ENCODE measurements at places on chromosomes 2 and 18.

DNA sequence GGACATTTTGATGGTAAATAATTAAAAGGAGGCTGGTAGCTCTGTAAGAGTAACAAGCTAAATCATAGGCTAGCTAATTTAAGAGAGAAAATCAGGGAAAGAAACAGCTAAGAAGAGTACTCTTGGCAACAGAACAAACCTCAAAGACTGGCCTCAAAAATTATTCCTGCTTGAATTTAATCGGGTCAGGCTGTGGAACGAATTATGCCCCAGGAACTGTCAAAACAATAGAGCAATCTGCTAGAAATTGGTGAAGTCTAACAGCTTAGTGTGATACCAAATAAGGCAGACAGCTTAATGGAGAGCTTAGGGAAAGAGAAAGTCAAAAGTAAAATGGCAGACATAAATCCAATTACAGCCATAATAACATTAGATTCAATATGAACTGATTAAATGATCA, 215.7 kb downstream of the MREG start:
- DNase-seq = no peak

DNA sequence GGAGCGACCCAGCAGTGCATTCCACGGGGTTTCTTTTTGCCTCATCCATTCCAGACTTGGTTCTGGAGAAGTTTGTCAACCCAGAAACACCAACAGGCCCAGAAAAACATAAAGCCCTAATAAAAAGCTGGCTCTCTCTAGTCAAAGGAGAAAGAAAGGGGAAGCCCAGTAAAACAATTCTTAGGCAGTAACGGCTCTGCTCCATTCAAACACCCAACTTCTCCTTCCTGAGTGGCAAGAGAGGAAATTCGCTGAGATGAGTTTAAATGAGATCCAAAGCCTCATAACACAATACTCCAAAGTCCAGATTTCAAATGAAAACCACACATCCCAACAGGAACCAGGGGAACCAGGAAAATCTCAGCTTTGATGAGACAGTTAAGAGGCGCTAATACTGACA, 179.9 kb downstream of the RPIA start:
- no peak for DNase-seq

- DNase-seq = no peak
These were observed 1577.7 kb upstream of the ACVR2A start for GRCh38 chr2:146267093-146267492.

GRCh38 chr2:162221064-162221463, 22.2 kb downstream of the FAP start:
- DNase-seq = no peak

- DNase-seq = no peak
These were observed 73.5 kb upstream of the SRD5A2 start for GRCh38 chr2:31654241-31654640.

DNA sequence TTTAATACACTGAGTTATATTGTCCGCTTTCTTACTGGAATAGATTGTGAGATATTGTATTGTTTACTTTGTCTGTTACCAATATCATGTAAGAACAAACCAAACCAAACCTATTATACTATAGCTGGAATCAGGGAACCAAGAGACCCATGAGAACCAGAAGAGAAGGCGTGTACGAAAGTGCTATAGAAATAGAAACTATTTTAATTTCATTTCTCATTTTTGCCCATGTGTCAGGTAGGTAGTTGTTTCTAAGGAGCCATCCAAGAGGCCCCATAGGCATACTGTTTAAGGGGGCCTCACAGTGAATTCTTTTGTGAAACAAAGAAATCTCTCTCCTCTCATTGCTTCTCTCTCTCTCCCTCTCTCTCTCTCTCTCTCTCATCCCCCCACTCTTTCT, 363.6 kb downstream of the RNF144A start:
- no peak for DNase-seq

GRCh38 chr2:134869946-134870736, 31.7 kb downstream of the ACMSD start:
- no peak for DNase-seq

- no peak for DNase-seq
These were observed 190.3 kb downstream of the C1D start for GRCh38 chr2:67872481-67872880.

DNA sequence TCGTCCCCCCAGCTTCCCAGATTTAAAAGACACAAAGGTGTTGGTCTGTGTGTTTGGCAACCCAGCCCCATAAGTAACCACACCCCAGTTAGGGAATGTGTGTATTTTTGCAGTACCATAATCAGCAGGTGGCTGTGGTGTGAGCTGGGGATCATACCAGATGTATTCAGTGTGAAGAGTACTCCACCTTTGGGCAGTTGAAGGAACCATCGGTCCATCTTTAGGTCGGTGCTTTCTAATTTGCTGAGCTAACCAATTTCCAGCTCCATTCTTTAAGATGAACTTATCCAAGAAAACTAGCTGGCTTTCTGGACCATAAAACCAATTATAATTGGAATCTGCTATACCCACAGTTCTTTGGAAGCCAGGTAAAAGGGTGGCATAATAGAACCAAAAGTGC, 3.2 kb downstream of the DSEL start:
- no peak for DNase-seq

- no peak for DNase-seq
These were observed 70.3 kb downstream of the CERKL start for GRCh38 chr2:181586569-181587081.

GRCh38 chr18:8333961-8334360, 275.3 kb upstream of the RAB12 start:
- no peak for DNase-seq

GRCh38 chr2:8643250-8643995, 38.4 kb upstream of the ID2 start:
- DNase-seq = no peak

- no peak for DNase-seq
These were observed 143.1 kb downstream of the TTC32 start for GRCh38 chr2:19758658-19759057.

DNA sequence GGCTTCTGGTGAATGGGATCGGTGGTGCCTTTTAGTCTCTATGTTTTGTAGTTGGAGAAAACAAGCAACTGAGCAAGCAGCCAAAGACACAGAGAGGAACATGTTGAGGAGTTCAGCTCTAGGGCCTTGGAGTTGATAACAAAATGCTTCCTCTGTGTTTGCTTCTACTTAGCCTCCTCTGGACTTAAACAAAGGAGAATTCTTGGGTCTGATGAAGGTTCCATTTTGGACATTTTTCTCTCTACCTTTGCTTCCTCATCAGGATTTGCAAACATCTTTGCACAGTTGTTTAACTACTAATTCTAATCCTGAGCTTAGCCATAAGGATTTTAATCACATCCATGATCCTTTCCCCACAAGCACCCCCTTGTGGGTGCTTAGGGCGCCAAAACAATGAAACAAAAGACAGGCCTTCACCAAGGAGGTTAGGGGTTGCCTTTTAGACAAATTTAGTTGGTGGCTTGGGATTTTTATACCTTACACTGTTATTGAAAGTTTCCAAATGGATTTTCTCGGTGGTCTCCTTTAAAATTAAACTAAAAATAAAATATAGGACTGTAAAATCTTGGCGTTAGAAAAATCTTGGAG, 148.5 kb upstream of the SATB2 start:
- no peak for DNase-seq

- no peak for DNase-seq
These were observed 356.7 kb downstream of the HRH4 start for GRCh38 chr18:24817150-24817549.

- DNase-seq = peak; percentile 8
These were observed 61.1 kb upstream of the XDH start for GRCh38 chr2:31475692-31476091.

DNA sequence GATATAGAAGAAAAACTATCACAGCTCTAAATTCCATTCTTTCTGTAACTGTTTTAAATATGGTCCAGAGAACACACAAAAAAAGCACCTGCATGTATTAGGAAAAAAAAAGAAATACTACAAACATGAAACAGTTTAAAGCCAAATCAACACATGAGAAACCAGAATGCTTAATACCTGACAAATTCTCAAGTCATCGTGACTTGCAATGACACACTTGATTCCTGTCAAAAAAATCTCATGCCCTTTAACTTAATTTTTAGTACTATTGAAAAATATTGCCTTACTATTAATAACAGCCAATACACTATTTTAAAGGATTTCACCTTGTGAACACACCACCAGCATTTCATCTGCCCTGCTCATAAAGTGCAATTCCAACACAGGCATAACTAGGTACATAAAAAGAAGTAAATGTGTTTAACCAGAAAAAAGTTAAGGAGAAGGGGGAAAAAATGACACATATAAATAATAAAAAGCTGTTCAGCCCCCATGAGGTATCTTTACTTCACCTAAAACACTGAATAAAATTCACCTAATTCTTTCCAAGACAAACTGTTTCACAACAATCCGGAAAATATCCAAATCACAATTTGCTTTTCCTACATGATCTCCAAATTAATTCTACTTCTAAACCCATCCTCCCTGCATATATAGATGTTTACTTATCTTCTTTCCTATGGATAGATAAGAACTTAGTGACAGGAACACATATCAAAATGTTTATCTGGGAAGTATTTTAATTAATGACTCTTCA, 10.8 kb downstream of the ROCK2 start:
- no peak for DNase-seq

DNA sequence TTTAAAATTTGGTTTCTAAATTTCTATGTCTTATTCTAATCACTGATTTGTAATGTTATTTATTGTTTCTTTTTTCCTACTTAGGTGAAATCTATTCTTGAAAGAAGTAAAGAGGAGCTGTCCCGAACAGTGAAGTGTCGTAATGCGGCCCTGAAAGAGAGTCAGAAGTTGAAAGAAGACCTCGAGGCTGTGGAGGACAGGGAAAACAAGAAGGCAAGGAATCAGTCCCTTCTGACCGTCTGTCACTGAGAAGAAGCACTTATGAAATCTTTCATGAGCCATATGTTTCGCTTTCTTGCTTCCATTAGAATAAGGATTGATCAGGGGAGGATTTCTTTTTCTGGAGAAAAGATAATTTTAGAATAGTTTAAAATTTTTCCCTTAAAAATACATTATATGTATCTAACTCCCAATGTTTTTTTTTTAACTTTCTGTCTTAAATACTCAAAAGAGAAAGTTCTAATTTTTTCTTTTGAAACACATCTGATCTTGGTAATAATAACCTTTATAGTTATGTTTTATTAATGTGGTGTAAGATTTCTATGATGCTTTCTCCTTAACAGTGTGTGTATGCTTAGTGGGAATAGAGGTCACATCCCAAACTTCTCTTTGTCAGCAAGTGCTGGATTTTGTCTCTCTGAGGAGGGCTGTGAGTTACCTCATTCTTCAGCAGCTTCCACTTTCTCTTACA, 79.0 kb downstream of the CCDC150 start:
- no peak for DNase-seq

- DNase-seq = peak; percentile 36
These were observed 33.7 kb upstream of the NPAS2 start for GRCh38 chr2:100786297-100786658.

DNA sequence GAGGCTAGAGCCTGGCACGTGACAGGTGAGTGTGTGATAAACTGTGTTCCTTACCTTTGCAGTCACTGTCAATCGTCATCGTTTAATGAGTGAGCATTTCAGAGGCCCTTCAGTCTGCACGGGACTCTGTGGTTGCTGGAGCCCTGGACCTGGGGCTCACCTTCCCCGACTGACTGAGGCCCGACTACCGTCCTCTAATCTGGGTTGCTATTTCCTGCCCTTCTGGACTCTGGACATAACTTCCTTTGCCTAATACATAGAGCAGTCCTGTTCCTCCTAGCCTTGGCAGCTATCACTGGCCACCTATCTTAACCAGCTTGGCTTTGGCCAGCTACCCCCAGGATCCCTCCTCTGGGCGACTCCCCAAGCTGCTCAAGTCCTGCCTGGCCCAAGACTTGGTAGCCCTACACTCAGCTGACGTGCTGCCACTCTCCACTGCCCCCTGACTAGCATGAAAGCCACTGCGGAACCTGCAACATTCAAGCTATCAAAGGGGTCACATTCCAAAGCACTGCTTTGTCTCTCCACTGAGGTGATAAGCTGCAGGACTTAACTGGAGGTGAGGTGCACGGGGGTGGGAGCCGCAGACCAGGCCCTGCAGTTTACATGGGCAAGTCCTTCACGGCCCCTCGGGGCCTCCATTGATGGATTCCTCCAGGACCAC, 11.1 kb upstream of the RAB17 start:
- no peak for DNase-seq

DNA sequence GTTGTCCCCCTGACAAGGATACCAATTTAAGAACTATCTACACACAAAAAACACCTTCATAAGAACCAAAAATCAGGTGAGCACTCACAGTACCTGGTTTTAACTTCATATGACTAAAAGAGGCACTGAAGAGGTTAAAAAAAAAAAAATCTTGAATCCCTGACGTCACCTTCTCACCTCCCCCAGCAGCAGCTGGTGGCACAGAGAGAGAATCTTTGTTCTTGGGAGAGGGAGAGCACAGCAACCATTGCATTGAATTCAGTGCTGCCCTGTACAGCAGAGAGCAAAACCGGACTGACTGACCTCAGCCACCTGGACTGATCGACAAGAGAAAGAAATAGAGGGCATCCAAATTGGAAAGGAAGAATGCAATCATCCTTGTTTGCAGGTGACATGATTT, 566.0 kb downstream of the TMX3 start:
- no peak for DNase-seq

DNA sequence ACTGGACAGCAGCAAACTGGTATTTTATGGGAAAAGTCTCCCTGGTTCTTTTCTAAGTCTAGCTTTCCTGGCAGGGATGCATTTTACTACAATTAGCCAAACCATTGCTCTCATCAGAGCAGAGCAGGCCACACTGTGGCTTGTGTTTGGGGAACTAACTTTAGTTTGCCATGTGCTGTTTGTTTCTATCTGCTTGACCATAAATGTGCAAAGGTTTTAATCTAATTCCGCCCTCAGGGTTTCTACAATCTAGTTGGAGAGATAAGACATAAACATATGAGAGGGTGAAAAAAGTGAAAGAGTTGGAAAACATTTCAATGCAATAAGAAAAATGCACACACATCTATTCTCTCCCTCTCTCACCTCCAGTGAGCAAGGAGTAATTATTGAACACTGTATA, 86.9 kb upstream of the MAPK4 start:
- DNase-seq = no peak

DNA sequence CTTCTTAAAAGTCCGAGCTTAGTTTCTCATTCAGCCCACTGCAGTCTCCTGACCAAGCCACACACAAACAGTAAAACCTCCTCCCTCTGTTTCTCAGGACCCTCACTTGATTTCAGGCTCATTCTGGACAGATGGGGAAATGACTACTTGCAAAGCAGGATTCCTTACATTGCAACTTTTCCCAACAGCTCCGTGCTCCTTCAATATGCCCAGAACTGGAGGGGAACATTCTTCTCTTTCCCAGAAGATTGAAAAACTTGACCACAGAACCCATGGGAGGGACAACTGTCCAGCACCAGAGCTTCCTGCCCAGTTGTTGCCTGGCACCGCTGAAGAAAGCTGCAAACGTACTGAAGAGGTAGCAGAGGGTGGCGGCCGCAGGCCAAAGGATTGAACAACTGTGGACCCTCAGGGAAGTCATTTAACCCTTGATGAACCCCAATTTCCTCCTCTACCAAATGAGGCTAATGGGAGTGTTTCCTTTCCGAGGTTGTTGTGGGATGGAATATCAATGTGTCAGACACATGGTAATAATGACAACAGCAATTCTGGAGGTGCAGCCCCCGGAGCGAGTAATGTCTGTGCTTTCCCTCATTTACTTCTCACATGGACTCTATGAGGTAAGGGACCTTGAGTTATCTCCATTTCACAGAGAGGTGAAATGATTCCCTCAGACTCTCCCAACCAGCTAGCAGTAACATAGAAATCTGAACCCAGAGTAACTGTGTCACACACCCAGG, 25.0 kb downstream of the BCL11A start:
- no peak for DNase-seq

GRCh38 chr2:235390108-235390815, 103.6 kb upstream of the AGAP1 start:
- DNase-seq = no peak

GRCh38 chr2:10912076-10912731, 470 bp downstream of the KCNF1 start:
- DNase-seq = no peak

Data from fibroblast of the conjunctiva (primary cell).